ENCODE measurements at places on chromosomes 16 and 17.

GRCh38 chr16:76201385-76201784 is 75.8 kb upstream of the CNTNAP4 start:
- DNase-seq, result no peak

- no peak for DNase-seq
Observed at GRCh38 chr17:44402564-44403172, 13.2 kb upstream of the ITGA2B start.

- DNase-seq, result no peak
Observed at GRCh38 chr17:58997756-58998553, 108.7 kb downstream of the TRIM37 start.

GRCh38 chr16:4803401-4803844 is 990 bp upstream of the ROGDI start:
- DNase-seq, result no peak

- no peak for DNase-seq
Observed at GRCh38 chr17:59786213-59786535, 78.7 kb downstream of the VMP1 start.

DNA sequence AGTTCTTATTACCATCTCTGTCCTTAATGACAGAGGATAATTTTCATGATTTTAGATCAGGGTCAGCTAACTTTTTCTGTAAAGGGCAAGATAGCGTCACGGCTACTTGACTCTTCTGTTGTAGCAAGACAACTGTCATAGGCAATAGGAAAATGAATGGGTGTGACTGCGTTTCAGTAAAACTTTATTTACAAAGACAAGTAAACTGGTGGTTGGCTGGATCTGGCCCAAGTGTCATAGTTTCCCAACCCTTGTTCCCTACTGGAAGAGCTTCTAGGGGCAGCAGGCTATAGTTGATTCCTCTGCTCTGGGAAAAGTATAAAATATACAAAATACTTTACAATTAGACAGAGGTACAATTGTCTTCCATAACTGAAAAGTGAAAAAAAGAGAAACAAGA is 50.6 kb upstream of the VPS4A start:
- DNase-seq, result no peak

DNA sequence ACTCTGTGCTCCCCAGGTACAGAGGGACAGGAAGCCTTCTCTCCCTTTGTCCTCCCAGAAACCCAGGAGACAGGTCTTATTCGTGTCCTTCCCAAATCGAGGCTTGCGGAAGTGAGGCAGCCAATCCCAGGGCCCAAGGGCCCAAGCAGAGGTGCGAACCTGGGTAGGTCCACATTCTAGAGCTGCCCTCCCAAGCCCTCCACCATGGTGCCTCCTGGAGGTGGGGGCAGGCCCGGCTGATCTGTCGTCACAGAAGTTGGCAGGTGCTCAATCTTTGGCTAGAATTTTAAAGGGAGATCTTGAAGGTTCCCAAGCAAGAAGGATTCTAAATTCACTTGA is 21.5 kb downstream of the MRC2 start:
- DNase-seq, result no peak

DNA sequence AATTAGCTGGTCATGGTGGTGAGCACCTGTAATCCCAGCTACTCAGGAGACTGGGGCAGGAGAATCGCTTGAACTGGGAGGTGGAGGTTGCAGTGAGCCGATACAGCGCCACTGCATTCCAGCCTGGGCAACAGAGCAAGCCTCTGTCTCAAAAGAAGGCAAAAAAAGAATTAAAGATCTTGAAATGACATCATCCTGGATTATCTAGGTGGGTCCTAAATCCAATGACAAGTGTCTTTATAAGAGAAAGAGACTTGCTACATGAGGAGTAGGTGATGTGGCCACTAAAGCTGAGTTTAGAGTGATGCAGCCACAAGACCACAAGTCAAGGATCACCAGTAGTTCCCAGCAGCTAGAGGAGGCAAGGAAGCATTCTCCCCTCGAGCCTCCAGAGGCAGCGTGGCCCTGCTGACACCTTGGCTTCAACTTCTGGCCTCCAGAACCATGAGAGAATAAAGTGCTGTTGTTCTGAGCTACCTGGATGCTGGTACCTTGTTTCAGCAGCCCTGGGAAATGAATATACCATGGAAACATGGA is 15.8 kb downstream of the CIITA start:
- no peak for DNase-seq

- DNase-seq, result no peak
Observed at GRCh38 chr16:23968176-23968575, 132.4 kb downstream of the PRKCB start.

DNA sequence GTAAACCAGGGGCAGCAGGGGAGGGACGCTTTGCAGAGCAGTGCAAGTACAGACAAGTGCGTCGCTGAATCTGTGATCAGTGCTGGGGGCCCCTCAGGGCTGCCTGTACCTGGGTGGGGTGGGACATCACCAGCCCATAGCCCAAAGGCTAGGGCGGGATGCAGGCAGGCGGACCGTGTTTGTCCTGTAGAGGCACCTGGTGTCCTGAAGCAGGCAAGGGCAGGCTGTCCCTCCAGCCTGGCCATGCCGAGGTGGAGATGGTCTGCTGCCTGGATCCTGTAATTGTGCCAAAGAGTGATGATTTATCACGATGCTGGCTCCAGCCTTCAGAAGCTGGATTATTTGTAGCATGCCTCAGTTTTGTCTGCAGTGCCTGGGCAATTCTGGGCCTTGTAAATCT is 137.9 kb upstream of the GSE1 start:
- DNase-seq, result no peak

GRCh38 chr16:55494994-55495421 is 13.9 kb upstream of the LPCAT2 start:
- DNase-seq, result no peak

DNA sequence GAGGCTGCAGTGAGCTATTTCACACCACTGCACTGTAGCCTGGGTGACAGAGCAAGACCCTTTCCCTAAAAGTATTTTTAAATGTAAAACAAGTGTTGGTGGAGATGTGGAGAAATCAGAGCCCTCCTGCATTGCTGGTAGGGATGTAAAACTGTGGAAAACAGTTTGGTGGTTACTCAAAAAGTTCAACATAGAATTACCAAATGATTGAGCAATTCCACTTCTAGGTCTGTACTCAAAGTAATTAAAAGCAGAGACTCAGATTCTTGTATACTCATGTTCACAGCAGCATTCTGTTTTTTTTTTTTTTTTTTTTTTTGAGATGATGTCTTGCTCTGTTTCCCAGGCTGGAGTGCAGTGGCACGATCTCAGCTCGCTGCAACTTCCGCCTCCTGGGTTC is 141.8 kb downstream of the PITPNC1 start:
- no peak for DNase-seq
